ENCODE measurements at places on chromosomes 13 and 19.

GRCh38 chr13:79662882-79663281 is 181.9 kb downstream of the NDFIP2 start:
- DNase-seq, result peak; percentile 34

- peak; percentile 87 for DNase-seq
These were observed 23.3 kb downstream of the PRR12 start for GRCh38 chr19:49614096-49614833.

- DNase-seq, result no peak
These were observed 46.3 kb downstream of the IRS2 start for GRCh38 chr13:109740121-109740520.

- DNase-seq, result no peak
These were observed 56.0 kb upstream of the CLDN10 start for GRCh38 chr13:95496485-95496884.

- peak; percentile 75 for DNase-seq
These were observed 16.2 kb upstream of the TNFRSF19 start for GRCh38 chr13:23554000-23554399.

GRCh38 chr13:71252184-71252704 is 614.8 kb downstream of the DACH1 start:
- peak; percentile 25 for DNase-seq

GRCh38 chr13:75830842-75831241 is 194.7 kb downstream of the LMO7 start:
- DNase-seq, result no peak

- DNase-seq, result no peak
These were observed 1.9 kb downstream of the CDK8 start for GRCh38 chr13:26255691-26256277.

DNA sequence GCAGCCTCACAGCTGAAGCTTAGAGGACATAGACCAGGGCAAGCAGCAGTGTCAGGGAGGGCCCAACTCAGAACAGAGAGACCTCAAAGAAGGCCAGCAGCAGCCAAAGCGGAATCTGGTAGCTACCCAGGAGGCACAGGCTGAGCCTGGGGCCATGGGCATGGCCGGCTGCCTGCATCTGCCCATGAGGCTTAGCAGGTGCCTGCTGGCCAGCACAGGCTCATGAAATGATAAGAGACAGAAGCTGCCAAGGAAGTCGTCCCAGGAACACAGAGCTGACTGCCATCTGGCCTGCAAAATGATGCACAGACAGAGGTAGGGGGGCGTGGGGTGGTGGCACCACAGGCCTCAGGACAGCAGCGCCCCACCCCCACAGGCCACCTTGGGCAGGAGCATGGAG is 29.2 kb downstream of the TUBA3C start:
- DNase-seq, result no peak

GRCh38 chr13:40158218-40158617 is 502.8 kb downstream of the COG6 start:
- DNase-seq, result peak; percentile 82

- no peak for DNase-seq
These were observed 21.0 kb downstream of the RFX1 start for GRCh38 chr19:13984875-13985741.

GRCh38 chr13:99959127-99959539 is 12.4 kb downstream of the ZIC5 start:
- no peak for DNase-seq

DNA sequence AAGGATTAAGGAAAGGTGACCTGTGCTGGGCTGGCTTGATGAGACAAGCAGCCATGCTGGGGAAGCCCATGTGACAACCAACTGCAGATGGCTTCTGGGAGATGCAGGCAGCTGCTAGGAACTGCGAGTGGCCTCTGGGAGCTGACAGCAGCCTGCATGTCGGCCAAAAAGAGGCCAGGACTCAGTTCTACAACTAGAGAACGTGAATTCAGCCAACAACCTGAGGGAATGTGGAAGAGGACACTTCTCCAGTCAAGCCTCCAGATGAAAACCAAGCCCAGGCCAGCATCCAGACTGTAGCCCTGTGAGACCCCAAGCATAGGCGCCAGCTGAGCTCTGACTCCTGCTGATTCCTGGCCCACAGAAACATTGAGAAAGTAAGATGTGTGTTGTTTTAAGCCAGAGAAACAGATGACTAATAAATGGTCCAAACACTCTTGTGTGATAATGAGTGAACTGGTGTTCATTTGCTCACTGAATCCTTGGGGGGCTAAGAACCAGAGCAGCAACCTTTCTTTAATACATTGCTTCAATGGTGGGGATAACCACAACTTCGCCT is 45.0 kb downstream of the SLC7A1 start:
- no peak for DNase-seq

GRCh38 chr13:91792054-91792453 is 393.6 kb downstream of the GPC5 start:
- DNase-seq, result no peak

DNA sequence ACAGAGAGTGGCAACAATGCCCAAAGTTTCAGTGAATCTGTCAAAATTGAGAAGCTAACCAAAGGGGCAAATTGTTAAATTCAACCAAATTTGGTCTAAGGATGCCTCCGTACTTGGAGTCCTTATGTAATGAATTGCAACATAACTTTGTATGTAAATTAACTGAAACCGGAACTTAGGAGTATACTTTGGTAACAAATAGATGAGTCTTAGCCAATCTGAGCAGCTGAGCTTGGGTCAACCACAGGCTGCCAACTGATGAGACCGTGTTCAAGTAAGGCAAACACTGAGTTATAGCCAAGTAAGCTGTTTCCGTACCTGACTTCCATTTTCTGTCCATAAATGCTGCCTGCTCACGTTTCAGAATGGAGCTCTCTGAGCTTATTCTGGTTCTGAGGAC is 5.3 kb downstream of the VWA8 start:
- no peak for DNase-seq

GRCh38 chr19:42246143-42246921 is 3.9 kb upstream of the GSK3A start:
- DNase-seq, result peak; percentile 64

DNA sequence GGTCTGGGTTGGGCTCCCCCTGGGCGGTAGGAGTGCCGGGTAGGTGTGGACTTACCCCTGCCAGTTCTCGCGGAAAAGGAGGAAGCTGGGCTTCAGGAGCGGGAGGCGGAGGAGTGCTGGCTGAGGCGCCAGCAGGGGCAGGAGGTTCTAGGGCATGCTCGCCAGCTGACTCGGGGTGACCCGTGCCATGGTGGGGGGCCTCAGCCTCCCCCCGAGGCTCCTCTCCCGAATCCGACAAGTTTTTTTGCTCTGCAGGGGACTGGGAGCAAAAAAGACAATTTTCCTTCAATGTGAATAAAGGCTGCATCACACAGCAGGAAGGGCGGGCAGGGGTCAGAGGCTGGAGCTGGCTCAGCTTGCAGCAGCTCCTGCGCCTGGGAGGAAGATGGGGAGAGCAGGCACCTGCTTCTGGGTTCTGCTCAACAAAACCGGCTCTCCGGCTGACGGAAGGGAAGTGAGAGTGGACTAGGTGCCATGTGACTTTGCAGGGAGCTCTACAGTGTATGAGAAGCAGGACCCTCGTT is 26.5 kb downstream of the RANBP3 start:
- no peak for DNase-seq

GRCh38 chr13:106919638-106920037 is 351.7 kb upstream of the ARGLU1 start:
- no peak for DNase-seq

- DNase-seq, result no peak
These were observed 121.6 kb downstream of the PTPRS start for GRCh38 chr19:5218963-5219530.

All from bronchial epithelial cell (primary cell).